ENCODE measurements at places on chromosomes 5 and 9. TPM values are rescaled to one million over a fixed set of nuclear protein-coding genes. Genes with fewer than 3 reads are reported as not detected.

SLC6A7 gene
- total RNA-seq = not detected

GRM6 gene
- total RNA-seq = not detected

RNF208 gene
- total RNA-seq = 0.17 TPM

SPINK7 gene
- total RNA-seq = not detected

NLN gene
- 54.7 TPM for total RNA-seq

MTMR12 gene
- 27.4 TPM for total RNA-seq

IFNB1 gene
- total RNA-seq = not detected

PCDHB7 gene
- 6.9 TPM for total RNA-seq

SPAAR gene
- 0.31 TPM for total RNA-seq

NCS1 gene
- 42.6 TPM for total RNA-seq

IL17B gene
- total RNA-seq = not detected

DNA sequence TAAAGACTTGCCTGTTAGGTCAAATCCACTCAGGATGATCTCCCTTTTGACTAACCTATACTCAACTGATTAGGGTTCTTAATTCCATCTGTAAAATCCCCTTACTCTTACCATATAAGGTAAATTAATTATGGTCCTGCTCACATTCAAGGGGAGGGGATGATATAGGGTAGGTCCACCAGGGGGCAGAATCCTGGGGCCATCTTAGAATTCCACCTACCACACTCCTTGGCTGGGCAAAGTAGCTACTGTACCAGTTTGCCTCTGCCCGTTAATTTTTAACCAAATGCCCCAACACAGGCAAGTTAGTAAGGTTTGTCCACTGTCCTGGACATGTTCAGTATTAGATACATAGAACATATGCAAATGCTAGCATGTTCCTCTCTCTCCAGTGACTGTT is 262.4 kb downstream of the SEMA5A start:
- DNase-seq = no peak

- no peak for DNase-seq
Observed at GRCh38 chr9:110807956-110808598, 139.5 kb downstream of the MUSK start.

DNA sequence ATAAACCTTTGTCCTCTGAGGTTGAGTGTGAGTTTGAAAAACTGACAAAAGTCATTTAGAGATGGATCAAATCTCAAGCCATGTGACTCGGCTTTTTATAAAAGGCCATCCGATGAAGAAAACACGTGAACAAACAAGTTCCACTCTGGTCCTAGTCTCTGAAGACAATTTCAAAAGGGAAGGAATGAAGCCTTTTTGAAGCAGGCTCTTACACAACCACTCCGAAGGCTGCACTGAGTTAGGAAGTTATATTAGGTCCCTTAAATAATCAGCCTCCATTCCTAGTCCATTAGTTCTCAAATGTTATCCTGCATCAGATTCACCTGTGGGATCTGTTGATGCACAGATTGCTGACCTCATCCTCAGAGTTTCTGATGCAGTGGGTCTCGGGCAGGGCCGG is 166.6 kb upstream of the HMHB1 start:
- no peak for DNase-seq

- DNase-seq = no peak
Observed at GRCh38 chr9:75552941-75553340, 337.5 kb upstream of the PCSK5 start.

DNA sequence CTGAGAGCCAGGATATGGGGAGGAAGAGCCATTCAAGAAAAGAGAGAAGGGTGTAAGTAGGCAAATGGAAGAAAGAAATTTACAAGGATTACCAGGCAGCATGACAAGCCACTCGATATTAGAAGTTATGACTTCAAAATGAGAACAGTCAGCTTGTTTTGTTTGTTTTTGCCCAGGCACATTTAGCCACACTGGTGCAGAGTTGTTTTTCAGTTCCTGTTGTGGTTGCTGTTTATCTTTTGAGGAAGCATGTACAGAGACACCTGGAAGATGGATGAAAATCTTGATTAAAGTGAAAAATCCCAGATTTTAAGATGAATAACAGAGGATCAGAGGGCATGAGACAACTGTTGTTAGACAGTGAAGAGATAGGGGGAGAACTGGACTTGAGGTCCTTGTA is 199.1 kb downstream of the MTRR start:
- no peak for DNase-seq

- DNase-seq = peak; percentile 50
Observed at GRCh38 chr9:2418619-2419018, 203.0 kb upstream of the VLDLR start.

DNA sequence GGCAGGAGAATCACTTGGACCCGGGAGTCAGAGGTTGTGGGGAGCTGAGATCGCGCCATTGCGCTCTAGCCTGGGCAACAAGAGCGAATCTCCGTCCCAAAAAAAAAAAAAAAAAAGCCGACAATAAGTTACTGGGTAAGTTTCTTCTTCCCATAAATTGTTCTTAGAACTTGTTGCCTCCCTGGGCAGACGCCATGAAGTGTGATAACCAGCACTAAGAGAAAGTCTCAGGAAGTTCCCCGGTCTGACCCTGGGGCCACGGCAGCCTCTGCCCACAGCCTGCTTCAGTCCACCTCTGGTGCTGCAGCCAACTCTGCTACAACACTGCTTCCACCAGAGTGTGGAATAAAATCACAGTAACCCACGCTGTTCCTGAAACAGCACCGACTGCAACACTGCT is 19.1 kb downstream of the LPCAT1 start:
- no peak for DNase-seq

DNA sequence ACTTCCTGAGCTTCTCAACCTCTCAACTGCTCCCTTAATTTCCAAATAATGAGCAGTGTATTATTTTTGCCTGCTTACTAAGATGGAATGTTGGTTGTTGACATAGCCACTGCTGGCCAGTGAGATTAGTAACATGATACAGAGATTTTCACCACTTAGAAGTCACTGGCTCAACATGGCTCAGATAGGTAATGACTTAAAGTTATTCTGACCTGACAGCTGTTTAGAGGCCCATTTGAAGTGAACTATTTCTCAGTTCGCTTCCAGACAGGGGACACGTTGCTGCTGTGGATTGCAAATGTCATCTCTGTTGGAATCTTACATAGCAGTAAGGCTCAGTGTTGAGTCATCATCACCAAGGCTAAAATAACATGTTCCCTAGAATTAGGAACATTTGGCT is 490.2 kb downstream of the TLE4 start:
- DNase-seq = peak; percentile 72

- peak; percentile 25 for DNase-seq
Observed at GRCh38 chr9:96057155-96057554, 181.7 kb downstream of the ERCC6L2 start.

DNA sequence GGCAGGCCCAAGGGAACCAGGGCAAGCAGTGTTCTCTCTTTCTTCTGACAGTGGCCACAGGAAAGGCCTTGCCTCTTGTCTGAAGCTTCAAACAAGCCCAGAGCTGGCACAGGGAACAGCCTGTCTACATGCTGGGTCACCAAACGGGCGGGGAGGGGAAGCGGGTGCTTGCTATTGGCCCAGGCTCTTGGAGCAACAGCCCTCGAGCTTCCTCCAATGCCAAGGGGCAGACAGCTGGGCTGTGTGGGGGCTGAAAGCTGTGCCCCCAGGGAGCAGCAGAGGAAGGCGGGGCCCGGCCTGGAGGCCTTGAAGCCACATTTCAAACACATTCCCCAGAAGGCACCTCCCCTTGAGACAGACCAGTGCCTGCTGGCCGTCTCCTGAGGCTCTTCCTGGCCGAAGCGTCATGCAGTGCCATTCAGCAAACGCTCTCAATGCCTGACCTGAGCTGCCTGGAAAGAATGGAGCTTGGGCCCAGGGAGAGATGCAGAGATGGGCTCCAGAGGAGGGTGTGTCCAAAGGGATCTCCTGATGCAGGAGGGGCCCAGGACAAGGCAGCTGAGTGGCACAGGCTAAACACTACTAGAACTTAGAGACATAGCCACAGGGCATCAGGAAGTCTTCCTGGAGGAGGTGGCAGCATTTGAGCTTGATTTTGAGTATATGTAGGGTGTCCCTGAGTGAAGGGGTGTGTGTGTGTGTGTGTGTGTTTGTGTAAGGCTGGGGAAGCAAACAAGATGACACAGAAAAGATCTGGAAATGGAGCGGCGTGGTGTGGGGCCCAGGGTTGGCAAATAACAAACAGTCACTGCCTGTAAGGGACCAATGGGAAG is 2.5 kb downstream of the FIBCD1 start:
- DNase-seq = peak; percentile 59

- DNase-seq = no peak
Observed at GRCh38 chr5:133393776-133394476, 218.4 kb downstream of the FSTL4 start.

- peak; percentile 84 for DNase-seq
Observed at GRCh38 chr5:132419502-132420468, 50.3 kb downstream of the SLC22A5 start.

DNA sequence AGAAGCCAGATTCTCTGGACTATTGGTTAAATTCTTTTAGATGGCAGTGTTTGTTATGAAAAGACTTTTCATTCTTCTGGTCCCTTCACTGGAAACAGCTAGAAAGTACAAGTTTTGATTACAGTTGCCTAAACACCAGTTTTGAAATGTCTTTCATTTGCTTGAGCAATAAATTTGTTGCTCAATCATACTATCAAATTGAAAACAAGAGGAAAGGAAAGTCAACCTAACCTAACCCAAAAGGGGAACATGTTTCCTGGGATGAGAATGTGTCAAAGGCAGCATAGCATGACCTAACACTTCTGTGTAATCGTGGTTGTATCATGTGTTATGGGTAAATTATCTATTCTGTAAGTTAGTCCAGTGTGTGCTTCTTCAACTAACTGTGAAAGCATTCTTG is 213.2 kb downstream of the TMC1 start:
- DNase-seq = no peak

DNA sequence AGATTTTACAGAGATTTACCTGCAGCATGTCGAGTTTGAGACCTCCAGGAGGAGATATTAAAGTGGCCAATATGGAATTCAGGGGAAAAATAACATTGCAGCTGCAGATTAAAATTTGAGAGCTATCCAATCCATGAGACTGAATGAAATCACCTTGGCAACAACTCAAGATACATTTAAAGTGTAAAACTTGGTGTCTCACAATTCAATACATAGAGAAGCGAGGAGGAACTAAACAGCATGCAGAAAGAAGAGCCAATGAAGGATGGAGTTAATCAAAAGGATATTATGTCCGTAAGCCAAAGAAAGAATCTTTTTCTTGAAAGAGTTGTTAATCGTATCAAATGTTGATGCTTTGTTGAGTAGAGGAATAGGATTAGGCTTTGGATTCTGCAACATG is 455.1 kb downstream of the CDH18 start:
- no peak for DNase-seq

DNA sequence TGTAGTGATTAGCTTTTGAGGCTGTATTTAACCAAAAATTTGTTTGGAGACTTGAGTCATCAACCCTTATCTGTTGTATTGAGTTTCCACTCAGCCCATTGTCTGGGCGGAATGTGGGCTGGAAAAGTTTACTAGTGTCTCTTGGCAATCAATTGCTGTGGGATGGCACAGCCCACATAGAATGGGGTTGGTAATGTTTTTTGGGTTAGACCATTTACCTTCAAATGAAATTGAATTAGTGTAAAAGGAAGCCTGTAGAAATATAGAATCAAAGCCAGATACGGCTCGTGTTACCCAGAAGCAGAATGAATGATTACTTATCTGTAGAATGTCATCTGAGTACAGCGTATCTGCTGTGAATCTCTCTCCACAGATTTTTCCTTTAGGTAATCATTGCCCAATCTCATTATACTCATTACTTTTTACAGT is 142.9 kb downstream of the AOPEP start:
- peak; percentile 51 for DNase-seq

DNA sequence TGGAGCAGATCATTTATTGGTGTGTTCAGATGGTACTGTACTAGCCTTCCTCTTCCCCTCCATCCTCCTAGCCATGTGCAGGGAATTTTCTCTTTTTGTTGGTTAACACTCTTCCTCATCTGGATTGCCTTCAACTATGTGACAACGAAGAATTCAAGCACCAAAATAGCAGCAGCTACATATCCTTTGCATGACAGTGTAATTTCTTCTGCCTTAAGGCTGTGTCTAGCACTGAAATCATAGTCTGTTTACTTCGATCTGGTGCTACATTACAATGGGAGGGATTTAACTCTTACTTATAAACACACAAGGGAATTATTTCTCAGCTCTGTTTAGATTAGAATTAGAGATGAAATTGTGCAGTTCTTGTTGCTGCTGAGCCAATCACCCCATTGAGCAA is 260.4 kb downstream of the ARL15 start:
- peak; percentile 58 for DNase-seq

DNA sequence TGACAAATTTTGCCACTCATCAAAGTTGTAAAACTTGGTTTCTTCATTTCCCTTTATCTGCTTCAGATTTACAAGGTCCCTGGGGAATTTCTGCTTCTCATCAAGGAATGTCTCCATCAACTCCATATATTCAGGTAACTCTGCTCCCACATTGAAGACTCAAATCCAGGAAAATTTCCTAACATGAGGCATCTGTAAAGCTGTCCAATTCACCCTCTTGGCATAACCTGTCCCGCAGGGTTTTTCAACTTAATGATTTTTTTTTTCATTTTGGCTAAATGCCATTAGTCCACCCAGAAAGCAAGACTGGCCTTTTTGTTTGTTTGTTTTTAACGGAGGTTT is 50.2 kb upstream of the SLC30A5 start:
- DNase-seq = no peak

- DNase-seq = peak; percentile 68
Observed at GRCh38 chr5:38420691-38421390, 135.6 kb downstream of the LIFR start.

DNA sequence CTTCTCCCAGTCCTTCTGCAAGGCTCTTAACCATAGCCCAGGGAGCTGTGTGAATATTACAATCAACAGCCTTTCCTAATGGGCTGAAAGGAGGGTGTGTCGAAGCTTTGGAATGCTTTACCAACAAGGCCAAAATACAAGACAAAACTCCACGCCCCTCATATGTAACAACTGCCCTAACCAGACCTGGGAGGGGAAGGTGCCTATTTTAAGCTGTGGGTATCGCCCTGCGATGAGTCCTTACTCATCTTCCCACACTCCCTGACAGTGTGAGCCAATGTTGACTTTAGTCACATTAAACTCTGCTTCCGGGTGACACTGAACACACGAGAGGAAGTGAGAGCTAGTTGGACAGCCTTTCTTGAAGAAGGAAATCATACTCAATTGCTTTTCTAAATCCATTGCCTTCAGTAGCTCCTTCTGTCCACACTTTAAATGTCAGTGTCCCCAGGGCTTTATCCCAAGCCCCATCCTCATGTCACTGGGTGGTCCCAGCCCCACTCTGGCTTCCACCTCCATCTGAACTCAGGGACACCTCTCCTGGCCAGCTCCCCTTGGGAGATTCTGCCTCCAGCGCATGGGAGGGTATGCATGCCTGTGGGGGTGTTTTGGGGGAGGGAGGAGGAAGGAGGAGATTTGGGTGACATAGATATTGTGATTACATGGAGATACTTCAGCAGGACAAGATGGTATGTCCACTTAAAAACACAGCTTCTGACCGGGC is 6.5 kb upstream of the TBC1D9B start:
- DNase-seq = peak; percentile 79
